ENCODE measurements at places on chromosomes 2 and 18.

DNA sequence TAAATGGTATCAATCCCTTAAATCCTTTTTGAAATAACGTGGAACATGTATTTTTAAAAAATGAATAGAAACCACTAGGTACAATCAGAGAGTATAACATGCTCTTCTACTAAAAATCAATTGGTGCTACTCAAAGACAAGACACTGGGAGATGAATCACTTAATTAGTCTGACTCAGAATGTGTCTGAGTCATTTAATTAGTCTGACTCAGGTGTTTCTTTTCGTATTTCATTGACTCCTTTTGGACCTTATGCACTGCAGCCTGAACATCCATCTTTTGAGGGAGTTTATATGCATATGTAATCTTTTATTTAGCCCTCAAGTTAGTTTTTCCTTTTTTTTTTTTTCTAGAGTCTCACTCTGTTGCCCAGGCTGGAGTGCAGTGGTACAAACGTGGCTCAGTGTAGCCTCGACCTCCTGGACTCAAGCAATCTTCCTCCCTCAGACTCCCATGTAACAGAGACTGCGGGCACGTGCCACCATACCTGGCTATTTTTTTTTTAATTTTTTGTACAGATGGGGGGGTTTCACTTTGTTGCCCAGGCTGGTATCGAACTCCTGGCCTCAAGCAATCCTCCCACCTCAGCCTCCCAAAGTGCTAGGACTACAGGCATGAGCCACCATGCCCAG is 26.5 kb downstream of the PPP4R3B start:
- DNase-seq = no peak

DNA sequence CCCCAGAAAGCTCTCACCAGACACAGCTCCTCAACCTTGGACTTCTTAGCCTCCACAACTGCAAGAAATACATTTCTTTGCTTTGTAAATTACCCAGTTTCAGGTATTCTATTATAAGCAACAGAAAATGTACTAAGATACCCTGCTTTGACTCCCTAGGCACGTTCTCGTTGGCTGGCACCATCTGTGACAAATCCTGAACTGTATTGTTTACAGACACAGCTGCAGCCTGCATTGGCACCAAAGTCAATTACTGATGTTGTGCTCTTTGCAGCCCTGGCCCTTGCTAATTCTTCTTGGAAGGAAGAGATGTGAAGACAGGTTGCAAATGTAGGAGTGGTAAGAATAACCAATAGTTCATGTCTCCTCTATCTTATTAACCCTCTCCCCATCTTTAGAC is 72.7 kb upstream of the FAM136A start:
- DNase-seq = no peak

DNA sequence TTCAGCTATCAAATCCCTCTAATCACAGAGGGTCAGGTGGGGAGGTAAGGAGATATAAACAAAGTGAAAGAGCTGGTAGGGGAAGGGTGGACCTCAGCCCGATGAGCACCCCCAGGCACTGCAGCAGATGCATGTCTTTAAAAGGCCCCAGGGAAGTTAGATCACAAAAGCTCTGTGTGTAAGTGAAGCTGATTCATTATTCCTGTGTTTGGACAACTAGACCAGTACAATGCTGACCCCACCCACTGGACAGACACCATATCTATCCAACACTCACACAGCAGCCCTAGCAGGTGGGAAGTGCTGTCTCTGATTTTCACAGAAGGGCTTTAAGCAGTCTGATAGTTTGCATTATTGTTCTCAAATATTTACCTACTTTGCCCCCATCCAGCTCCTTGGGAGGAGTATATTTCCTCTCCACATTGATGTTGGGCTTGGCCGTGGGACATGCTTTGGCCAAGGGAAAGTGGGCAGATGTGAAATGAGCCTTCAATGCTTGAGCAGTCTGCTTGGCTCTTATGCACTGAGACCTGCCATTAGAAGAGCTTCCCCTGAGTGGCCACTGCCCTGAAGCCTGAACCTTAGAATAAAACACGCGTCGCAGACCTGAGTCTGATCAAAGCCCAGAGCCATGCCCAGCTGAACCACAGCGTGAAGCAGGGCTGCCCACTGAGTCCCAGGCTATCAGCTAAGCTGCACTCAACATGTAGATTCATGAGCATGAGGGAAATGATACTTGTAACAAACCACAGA is 111.4 kb downstream of the COPS8 start:
- no peak for DNase-seq

GRCh38 chr2:6993229-6993640 is 76.0 kb downstream of the RNF144A start:
- DNase-seq = no peak

DNA sequence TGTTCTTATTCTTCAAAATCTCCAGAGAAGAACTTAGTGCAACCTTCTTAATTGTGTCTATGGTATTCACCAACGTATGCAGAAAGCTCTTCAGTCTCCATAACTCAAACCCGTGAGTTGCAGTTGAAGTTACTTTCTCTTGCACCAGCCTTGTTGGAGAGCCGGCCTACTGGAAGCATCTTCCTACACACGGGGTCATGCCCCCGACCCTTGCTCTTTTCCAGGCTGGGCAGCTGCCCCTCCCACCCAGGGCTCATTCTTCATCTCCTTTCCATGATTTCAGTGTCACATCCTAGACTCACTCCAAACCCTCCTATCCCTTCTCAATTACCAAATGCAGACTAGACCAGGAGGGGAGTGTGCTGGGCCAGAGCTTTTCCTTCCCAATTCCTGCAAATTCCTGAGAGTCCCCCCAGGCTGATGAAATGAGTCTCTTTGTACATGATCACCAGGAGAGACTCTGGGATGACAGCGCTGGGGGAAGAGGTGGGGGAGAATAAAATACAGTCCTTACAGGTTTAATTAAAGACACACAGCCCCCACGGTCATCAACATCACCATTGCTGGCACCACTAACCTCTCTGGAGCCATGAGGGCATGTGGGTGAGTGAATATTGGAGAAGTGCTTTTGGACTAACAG is 75.3 kb downstream of the COLEC12 start:
- DNase-seq = no peak

DNA sequence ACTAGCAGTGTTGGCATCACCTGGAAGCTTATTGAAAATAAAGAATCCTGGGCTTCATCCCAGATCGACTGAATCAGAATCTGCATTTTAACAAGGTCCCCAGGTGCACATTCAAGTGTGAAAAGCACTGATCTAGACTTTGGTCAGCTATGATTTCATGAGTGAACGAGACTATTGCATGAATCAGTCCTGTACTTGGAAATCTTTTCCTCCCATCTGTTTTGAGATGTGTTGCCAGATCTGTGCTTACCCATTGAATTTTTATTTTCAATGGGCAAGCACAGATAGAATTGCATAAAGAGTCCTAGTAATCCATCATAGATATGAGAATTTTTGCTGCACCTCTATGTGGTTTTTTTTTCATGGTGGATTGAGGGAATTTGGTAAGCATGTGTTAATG is 64.0 kb downstream of the PMS1 start:
- no peak for DNase-seq

- DNase-seq = no peak
Measured at GRCh38 chr2:119431155-119431975, at the start of gene TMEM37. Gene TMEM37 (plus strand): TSS chr2:119431854. CDS start chr2:119431904, 50 bp downstream.

DNA sequence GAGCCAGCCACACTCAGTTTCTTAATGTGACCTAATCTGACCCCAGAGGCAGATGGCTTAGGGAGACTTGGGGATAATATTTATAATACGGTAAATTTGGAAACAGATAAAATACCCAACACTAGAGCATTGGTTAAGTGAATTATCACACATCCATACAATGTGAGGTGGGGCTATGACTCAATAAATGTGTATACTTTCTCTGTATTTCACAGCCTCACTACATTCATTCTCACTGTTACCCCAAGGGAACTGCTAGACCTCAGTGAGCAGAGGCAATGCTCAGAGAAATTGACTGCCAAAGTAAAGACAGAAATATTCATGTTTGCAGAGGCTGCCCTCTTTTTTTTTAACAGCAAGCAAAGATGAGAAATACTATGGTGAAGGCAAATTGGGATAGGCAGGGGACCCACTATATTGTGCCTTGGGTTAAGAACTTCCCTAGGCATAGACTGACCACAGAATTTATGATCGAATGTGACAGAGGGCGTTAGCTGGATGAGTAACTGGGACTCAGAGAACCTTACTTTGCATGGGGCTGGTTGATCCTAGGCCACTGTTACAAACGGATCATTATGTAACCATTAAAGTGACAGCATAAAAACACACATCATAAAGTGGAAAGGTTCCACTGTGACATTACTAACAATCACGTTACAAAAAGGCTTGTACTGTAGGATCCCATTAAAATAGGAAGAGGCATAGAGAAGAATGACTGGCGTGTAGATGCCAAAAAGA is 246.0 kb upstream of the LYPD1 start:
- no peak for DNase-seq

DNA sequence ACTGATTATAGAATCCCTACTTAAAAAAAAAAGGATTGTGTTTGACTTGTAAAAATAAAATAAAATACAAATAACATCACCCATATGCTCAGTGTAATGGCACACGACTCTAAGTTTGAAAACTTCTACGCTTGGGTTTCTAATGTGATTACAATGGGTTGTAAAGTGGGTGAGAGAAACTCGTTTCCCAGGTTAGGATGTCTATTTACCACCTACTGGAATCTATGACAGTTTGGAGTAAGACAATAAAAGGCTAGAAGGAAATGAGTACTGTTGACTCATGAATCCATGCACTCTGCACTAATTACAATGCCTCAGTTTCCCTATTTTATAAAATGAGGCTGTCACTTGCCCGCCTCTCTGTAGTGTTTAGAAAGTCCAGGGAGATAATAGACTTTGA is 204.2 kb upstream of the FBXO11 start:
- DNase-seq = no peak

- DNase-seq = no peak
Measured at GRCh38 chr2:101162561-101163330, 11.6 kb upstream of the TBC1D8 start.

DNA sequence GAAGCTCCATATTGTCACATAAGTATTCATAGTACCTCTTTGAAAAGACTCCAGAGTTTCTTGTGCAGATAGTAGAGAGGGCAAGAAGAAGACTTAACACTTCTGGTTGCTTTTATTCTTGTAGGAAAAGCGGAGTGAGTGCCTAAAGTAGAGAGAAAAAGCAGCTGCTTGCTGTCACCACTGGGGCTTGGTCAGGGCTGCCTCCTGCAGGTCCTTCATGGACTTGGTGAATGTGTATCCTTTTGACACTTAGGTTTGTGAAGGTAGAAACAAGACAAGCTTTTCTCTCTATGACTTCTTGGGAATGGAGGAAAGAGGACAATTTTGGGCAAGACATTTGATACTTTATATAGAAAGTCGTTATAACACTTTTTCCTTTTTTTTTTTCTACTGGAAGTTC is 312.8 kb upstream of the FANCL start:
- no peak for DNase-seq

GRCh38 chr2:86621280-86621943 is 2.3 kb downstream of the RNF103 start:
- no peak for DNase-seq

DNA sequence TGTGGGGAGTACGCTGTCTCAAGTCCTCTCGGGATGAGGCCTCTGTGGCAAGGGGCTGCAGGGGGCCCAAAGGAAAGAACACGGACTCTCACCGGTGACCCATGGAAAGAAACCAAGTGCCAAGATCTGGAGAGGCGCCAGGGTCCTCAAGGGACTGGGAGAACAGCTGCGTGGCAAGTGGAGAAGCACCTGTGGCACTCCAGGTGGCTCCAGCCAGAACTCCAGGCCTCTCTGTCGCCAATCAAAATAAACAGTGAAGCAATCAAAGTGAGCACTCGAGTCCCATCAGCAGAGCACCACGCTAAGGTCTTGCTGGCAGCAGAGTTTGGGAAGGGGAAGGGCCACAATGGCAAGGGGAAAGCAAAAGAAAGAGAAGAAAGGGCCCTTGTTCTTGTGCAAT is 54.7 kb downstream of the BCL2 start:
- DNase-seq = no peak

DNA sequence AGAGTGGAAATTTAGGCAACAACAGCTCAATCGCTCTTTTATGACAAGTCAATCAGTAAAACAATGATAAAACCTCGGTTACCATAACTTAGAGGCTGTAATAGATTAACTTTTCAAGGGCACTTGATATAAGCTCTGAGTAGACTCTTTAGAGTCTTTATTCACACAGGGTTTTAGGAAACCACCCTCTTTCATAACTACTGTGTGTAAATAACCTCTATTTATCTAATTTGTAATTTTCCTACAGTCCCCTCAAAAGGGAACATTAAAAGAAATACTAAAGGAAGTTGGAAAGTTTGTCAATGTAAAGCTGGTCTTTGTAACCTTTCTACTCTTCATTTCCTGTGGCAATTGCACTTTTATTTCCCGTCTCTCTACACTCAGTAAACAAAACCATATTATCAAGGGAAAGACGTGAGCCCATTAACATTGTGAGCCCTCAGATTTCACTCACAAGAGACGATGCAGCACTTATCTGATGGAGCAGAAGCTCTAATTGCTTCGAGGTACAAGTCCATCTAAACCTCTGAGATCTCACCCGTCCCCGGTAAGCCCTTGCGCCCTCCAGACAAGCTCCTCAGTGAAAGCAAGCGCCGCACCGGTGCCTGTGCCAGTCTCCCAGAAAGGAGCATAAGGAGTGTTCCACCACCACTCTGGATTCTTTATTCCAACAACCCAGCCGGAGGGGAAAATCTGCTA is 1.1 kb upstream of the HOXD1 start:
- no peak for DNase-seq

DNA sequence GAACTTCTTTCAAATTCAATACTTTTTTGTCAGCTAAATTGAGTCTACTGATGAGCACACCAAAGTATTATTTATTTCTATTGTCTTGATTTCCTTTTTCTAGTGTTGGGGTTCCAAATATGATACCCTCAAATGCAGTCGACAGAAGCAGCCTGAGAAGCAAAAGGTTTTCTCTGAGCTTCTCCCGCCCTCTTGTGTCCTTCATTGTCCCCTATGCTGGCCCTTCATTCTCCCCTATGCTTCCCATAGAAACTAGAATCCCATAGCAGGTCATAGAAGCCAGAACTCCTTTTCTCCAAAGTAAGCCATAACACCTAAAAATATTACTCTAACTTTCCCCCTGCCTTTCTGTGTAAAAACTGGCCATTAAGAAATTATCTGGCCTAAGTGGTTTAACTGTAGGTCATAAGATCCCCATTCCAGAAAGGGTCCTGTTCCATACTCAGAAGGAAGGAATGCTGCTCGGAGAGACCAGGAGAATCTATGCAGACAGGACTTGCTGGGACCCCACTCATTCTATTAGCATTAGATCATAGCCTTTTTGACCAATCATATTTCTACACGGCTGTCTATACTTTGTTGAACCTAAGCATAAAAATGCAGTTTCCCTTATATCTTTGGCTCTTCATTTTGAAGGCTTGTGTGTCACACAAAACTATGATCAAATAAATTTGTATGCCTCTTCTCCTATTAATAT is 764.6 kb upstream of the PKDCC start:
- DNase-seq = no peak

- no peak for DNase-seq
Measured at GRCh38 chr18:44080054-44080453, 600.6 kb upstream of the SETBP1 start.

GRCh38 chr2:23567161-23567756 is 182.3 kb downstream of the KLHL29 start:
- no peak for DNase-seq
